ENCODE measurements at places on chromosomes 12 and 14. TPM values are rescaled to one million over a fixed set of nuclear protein-coding genes. Genes with fewer than 3 reads are reported as not detected.

ADCY6 gene
- 75.8 TPM for total RNA-seq

FBLN5 gene
- 249 TPM for total RNA-seq

NPAS3 gene
- 15.2 TPM for total RNA-seq

GZMB gene
- total RNA-seq = not detected

MYBPC1 gene
- total RNA-seq = not detected

DNA sequence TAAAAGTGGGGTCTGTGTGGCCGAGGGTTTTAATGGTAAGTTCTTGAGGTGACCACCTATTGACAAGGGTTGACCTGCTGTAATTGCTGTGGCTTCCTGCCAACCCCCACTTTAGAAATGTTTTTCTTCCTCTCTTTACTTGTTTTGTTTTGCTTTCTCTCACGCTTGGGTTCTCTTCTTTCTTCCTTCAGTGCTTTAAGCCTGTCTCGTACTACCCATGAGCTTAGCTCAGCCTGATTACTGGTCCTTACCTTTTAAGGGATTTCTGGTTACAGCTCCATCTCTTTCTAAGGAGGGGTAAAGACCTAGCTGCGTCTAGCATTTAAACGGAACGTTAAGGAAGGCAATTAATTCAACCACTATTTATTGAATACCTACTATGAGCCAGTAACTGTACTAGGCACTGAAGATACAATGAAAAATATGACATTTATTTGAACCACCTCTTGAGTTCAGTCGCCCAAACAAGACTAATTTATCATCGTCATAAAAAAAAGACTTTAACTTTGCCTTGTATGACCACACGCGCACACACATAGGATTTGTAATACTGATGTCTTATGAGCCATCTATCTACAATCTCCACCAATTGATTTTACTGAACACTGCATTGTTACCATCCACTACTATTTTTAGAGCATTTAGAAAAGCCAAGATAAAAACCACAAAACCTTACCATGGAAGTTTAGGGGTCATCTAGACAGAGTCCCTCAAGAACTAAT is 888 bp upstream of the PPP1R12A start:
- no peak for DNase-seq
- H3K27me3 ChIP-seq = no peaks in the 10 kb centered on the region
- H3K4me1 ChIP-seq = no peaks in the 10 kb centered on the region
- peak overlapping the region; percentile 99 for H3K27ac ChIP-seq
- peak overlapping the region; percentile 70 for H3K4me3 ChIP-seq

GRCh38 chr14:35337269-35338255 is 45.4 kb downstream of the PSMA6 start:
- H3K4me1 ChIP-seq = peaks cover 26% of the 10 kb centered on the region
- H3K4me3 ChIP-seq = no peak overlapping the region
- H3K36me3 ChIP-seq = no peaks in the 10 kb centered on the region
- peak overlapping the region; percentile 95 for H3K27ac ChIP-seq
- H3K27me3 ChIP-seq = no peaks in the 10 kb centered on the region

DNA sequence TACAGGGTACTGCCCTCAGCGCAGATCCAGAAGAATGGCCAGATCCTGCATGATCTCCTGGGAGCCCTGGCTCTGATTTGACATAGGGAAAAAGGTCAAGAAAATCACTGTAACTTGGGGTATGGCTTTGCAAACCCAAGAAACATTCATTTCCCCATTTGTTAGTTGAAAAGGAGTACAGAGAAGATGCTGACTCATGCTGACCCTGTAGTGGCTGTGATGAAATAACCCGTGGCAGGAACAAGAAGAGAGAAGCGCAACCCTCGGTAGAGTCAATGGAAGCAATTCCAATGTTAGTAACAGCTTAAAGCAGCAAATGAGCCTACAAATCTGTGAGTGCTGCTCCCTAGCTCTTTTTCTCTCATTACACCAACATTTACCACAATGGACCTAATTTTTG is 281.6 kb upstream of the NPAS3 start:
- no peaks in the 10 kb centered on the region for H3K36me3 ChIP-seq
- H3K4me1 ChIP-seq = no peaks in the 10 kb centered on the region
- H3K27me3 ChIP-seq = no peaks in the 10 kb centered on the region
- no peak overlapping the region for H3K27ac ChIP-seq
- no peak overlapping the region for H3K4me3 ChIP-seq
- no peak for DNase-seq
